ENCODE measurements at places on chromosomes 7 and 10.

- no peak for DNase-seq
These were observed 437.9 kb downstream of the SDK1 start for GRCh38 chr7:3738964-3739363.

- DNase-seq, result peak; percentile 91
These were observed 122.0 kb downstream of the PLCE1 start for GRCh38 chr10:94115725-94116124.

GRCh38 chr10:77581738-77582137, 55.9 kb downstream of the KCNMA1 start:
- DNase-seq, result no peak

DNA sequence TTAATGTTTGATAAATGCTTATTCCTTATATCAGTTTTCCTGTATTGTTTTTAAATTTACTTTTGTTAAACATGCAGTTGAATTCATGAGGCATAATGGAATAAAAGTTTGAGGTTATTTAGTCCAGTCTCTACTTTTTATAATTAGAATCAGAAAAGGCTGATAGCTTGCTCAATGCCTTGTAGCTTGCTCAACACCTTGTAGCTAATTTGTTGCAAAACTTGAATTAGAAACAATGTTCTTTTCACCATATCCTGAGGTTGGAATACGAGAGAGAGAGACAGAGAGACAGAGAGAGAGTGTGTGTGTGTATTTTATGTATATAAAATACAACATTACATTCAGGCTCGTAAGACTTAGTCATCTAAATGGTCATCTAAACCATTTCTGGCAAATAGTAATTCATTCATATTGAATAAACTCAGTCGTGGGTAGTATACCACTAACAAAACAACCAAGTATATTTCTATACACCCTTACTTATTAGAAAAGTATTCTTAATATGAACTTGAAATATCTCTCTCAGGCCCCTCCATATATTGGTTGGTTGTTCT, 243.5 kb downstream of the ADK start:
- no peak for DNase-seq

DNA sequence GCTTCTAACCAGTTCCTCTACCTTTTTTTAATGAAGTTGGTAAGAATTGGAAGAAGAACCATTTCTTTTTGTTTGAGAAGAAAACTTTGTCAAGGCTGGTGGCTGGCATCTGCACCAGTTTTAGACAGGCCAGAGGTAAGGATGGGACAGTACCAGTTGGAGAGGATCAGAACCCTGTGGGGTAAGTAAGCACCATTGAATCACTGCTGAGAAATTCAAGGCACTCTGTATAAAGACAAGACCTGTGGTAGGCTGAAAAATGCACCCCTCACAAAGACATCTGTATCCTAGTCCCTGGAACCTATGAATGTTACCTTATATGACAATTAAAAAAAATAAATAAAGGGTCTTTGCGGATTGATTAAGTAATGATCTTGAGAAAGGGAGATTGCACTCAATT, 166.7 kb upstream of the NRP1 start:
- DNase-seq, result peak; percentile 30

DNA sequence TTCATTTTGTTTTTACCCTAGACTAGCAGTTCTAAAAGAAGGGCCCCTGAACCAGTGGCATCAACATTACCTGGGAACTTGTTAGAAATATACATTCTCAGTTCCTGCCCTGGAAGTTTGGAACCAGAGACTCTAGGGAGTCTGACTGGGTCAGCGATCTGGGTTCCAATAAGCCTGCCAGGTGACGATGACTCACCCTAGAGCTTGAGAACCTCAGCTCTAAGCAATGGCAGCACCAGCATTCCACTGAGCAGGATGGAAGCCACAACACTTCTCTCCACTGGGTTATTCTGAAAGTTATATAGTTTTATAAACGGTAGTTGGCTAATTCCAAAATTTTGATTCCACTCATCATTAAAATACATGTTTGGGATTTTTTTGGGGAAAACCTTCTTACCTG, 97.0 kb upstream of the AMPH start:
- DNase-seq, result peak; percentile 62

DNA sequence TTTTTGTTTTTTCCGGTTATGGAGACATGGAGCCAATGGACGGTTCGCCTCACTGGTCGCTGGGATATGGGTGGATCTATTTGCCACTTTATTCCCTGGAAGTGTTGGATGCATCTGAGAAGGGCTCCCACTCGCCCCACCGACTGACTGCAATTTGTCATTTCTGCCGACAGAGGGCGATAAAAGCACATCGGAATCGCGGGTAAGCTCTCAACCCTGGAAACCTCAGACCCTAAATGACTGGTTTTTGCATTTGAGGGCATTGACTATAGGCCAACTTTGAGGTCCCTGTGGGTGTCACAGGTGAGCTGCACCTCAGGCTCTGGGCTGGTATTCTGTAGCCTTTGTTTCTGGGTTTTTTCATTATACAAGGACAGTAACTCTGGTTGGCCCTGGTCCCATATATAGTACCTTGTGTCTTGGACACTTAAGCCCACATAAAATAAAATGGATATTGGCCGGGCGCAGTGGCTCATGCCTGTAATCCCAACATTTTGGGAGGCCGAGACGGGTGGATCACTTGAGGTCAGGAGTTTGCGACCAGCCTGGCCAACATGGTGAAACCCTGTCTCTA, 11.9 kb upstream of the OPALIN start:
- DNase-seq, result peak; percentile 54

DNA sequence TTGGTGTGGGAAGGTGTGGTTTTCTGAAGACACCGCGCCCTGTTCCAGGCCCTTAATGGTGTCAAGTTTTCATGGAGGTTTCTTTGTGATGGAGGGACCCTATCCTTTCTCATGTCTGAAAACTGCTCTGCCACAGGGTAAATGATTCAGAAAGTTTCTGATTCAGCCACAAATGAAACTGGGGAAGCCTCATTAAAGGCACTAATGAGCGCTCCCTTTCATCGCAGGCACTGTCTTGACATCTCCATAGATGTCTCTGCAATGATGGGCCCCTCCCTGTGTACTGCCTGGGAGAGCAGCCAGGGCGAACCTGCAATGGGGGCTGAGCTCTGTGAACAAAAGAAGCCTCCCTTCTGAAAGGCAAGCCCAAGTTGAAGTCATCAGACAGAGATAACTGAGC, 355.3 kb downstream of the PRPF18 start:
- no peak for DNase-seq

DNA sequence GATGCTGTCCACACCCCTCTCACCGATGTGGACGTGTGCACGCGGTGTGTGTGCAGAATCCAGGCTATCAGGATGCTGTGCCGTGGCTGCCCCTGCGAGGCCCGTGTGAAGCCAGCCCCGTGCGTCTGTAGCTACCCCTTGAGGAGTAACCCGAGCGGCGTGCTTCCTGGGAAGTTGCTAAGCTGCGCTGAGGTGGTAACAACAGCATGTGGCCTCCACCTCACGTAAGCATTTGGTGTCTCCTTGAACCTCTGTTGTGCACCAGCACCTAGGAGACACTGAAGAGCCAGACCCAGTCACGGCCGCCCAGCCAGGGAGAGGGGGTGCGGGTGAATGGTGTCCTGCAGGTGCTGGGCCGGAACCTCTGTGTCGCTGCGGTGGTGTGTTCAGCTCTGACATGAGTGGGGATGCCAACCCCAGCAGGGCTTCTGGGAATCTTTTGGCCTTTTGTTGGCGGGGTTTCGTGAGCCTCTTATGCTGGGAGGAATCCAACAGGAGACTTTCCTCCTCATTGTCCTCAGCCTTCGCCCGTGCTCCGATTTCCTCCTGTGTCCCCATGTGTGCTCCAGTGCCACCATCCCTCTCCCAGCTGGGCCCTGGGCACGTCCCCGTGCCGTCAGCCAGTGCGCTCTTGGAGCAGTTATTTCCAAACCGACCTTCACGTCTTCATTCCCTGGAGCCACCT, 60.4 kb downstream of the DNAJB6 start:
- DNase-seq, result no peak

- DNase-seq, result peak; percentile 2
These were observed 107.2 kb upstream of the RELN start for GRCh38 chr7:104096683-104097082.

DNA sequence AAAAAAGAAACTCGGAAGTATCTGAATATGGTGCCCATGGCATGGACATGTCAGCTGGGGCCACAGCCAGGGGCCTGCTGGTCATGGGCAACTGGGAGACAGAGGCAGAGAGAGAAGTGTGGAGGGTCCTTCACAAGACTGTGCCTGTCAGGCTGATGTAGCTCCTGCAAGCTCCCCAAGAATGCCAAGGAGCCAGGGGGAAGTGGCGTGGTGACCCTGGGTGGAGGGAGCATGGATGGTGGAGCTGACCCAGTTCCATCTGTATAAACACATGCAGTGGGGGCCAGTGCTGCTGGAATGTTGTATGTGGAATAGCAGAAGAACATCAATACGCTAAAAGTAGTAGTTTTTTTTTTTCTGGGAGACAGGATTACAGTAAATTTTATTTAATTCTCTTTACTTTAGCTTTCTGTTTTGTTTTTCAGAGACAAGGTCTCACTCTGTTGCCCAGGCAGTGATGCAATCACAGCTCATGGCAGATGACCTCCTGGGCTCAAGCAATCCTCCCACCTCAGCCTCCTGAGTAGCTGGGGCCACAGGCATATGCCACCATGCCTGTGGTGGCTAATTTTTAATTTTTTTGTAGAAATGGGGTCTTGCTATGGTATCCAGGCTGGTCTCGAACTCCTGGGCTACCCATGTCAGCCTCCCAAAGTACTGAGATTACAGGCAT, 10.5 kb upstream of the ZMIZ2 start:
- DNase-seq, result no peak

- DNase-seq, result no peak
These were observed 59.4 kb downstream of the FANK1 start for GRCh38 chr10:125955766-125956165.

DNA sequence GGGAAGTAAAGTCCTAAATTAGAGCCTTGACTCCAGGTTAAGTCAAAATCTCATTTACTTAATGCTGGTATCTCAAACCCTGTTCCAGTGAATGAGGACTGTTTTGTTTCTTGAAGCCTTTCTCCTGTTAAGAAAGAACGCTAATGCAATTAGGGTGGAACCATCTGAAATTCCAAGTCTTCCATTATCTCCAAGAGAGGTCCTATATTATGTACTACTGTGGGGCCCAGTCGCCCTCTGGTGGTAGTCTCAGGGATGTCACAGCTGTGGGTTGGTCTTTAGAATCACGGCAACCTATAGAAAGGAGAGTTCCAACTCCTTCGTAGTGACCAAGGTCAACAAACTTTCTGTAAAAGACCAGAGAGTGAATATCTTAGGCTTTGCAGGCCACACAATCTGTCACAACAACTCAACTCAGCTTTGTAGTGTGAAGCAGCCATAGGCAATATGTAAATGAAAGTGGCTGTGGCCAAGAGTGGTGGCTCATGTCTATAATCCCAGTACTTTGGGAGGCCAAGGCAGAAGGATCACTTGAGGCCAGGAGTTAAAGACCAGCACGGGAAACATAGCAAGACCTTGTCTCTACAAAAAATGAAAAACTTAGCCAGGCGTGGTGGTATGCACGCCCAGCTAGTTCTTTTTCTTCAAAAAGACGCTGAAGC, 9.3 kb downstream of the RPP38 start:
- peak; percentile 71 for DNase-seq

GRCh38 chr7:12929476-12930140, 242.2 kb downstream of the ARL4A start:
- DNase-seq, result peak; percentile 53

DNA sequence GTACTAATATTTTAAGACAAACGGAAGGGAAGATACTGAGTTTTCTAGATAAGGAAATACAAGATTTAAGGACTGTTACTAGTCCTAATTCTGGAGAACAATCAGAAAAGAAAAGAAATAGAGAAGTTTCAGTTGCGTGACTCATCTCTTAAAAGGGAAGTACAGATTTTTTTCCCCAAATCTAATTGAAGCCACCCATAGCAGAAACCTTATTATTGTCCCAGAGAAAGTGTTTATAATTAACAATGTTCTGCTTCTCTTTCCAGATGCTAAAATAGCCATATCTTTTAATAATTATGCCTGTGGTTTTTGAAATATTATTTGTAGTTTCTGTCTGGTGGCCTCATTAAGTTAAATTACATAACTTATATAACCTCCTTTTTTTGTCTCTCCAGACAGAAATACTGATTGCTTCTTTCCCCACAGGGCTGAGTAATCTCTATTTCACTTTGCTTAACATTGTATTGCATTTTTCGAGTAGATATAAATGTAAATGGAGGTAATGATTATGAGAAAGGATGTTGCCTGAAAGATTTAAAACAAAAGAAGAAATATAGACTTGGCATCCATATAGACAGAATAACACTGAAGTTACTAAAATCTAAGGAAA, 240.7 kb upstream of the MBL2 start:
- DNase-seq, result no peak

DNA sequence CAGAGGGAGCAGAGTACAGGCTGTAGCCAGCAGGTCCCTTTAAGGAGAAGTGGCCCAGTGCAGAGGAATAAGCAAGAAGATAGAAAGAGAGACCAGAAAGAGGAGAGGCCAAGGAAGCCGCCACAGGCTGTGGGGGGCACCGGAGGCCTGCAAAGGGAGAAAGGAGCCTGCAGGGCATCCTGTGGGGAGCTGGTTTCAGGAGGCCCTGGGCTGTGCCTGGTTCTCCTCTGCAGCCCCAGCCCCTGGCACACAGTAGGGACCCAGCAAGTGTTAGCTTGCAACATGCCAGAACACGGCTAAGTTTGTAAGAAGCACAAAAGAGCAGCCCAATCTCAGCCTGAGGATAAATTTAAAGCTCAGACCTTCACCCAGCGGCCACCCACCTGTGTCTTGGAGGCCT, 12.3 kb upstream of the C10orf71 start:
- no peak for DNase-seq

GRCh38 chr10:127347202-127347959, 151.0 kb upstream of the INSYN2A start:
- no peak for DNase-seq

DNA sequence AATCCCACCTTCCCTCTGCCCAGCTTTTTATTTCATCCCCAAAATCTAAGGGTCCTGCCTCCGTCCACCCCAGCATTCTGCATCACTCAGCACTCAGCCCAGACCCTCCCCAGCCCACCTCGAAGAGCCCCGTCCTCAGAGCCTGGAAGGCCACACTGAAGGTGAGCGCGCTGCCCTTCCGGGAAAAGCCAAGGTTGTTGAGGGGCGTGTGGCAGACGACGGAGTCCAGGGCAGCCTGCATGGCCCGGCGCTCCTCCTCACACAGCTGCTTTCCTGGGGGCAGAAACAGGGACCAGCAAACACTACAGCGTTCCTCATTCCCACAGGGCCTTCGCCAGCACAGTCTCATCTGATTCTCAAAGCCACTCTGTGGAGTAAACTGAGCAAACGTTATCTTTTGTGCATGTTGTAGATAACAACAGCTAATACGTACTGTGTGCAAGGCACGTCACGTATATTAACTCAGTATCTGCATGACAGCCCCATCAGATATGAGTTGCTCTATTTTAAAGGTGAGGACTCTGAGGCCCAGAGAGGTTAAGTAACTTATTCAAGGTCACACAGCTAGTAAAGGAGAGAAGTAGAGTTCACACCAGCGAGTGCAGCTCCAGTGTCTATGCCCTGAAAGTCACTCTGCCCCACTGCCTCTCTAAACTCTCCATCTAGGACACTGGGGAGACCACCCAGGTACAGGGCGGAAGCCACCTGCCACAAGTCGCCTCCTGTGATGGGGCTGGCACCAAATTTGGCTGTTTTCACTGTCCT, 2.8 kb downstream of the TRAPPC14 start:
- DNase-seq, result no peak
